ENCODE measurements at places on chromosomes 3 and 15.

- DNase-seq = no peak
Observed at GRCh38 chr3:45712434-45713110, 23.4 kb downstream of the SACM1L start.

DNA sequence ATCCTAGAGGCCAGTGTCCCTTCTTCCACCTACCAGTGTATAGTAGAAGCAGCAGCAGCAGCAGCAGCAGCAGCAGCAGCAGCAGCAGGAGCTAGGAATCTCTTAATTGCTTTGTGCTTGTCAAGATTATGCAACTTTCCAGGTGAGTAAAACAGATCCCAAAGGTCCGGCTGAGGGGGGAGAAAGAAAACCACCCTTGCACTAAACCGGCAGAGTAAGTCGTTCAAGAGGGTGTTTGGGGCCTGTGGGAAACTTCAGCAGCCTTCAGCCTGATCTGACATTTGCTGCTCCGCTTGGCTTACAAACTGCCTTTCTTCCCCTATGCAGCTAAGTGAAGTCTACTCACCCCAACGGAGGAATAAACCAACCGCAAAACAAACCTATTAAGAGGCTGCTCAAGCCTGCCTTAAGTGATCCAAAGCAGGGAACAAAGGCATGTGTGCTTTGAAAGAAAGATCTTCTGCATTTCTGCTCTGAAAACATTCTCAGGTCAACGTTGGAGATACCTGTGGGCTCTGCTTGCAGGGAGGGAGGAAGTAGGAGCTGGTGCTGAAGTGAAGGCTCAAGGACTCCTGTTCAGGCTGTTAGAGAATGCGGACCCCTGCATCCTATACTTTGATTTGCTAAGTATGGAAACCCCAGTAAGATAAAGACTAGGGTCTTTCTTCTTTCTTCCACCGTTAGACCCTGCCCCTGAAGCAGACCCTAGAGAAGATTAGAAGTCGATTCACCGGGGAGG is 35.7 kb upstream of the DLG1 start:
- DNase-seq = no peak

GRCh38 chr3:198071602-198072287 is 111.7 kb downstream of the LMLN start:
- no peak for DNase-seq

- DNase-seq = no peak
Observed at GRCh38 chr15:79373113-79373512, 59.0 kb upstream of the MINAR1 start.

DNA sequence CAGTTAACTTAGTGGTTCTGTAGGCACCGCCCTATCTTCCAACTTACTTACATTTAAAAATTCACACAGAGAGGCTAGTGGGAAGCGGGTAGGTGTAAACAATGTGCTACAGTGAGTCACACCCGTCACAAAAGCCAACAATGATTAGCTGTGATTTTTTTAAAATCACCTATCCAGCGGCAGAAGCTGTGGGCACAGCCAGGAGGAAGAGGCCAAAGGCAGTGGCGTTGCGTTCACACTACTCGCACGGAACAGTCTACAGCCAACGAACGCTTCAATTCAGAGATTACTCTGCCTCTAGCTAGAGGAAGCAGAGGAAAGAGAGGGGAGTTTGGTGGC is 2.5 kb upstream of the NLGN1 start:
- no peak for DNase-seq

- DNase-seq = no peak
Observed at GRCh38 chr3:23811919-23812318, 6.2 kb downstream of the UBE2E1 start.

- DNase-seq = no peak
Observed at GRCh38 chr3:161890147-161890625, 393.6 kb downstream of the OTOL1 start.
